Spleen (tissue), 13 donors: ENCODE measurements at places on chromosomes 1 and 21. TPM values are rescaled to one million over a fixed set of nuclear protein-coding genes. Genes with fewer than 3 reads are reported as not detected.

GRCh38 chr1:33400153-33400911 lies 30.6 kb downstream of the PHC2 start:
- no peak for DNase-seq

DNA sequence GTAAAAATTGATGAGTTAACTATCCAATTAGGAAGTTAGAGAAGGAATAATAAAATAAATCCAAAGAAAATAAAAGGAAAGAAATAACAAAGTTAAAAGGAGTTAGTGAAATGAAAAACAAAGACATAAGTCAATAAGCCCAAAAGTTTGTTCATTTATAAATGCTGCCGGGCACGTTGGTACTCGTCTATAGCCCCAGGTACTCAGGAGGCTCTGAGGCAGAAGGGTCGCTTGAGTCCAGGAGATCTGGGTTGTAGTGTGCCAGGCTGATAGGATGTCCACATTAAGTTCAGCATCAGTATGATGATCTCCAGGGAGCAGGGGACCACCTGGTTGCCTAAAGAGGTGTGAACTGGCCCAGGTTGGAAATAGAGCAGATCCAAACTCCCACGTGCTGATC lies 35.5 kb upstream of the VANGL1 start:
- DNase-seq, result no peak

GRCh38 chr1:84758968-84759491 lies 68.8 kb upstream of the SSX2IP start:
- no peak for DNase-seq

GRCh38 chr1:81208441-81208840 lies 592.3 kb upstream of the ADGRL2 start:
- peak; percentile 82 for DNase-seq

The SYT14 gene
- not detected for polyA plus RNA-seq

The SMYD2 gene
- 33.6 TPM for polyA plus RNA-seq

The IVL gene
- polyA plus RNA-seq, result 0.04 TPM

DNA sequence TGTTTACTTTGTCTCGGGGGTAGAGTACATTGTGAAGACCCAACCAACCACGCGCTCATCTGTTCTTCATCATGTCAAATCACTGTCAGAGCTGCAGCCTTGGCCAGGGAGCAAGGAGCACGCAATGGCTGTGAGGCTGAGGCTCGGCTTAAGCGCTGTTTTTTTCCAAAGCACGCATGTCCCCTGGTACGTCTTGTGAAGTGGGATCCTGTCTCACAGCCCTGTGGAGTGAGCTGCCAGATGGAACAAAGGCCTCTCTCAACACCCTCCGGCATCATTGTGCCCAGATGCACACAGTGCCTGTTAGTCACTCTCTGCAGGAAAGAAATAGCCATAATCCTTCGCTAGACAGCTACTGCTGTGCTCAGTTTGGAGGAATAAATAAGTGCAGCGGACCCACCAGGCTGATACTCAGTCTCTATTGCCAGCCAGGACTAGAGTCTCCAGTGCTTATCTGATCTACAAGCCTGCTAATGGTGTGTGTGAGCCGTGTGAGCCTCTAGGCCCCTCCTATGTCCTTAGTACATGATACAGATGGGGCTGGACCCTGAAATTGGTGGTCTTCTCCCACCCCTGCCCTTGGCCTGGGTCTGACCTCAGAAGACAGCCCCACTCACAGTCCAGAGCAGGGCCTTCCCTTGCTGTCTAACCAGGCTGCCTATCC lies 91.3 kb upstream of the COA6 start:
- no peak for DNase-seq

- peak; percentile 41 for DNase-seq
Measured at GRCh38 chr1:24108334-24109165, 3.4 kb downstream of the MYOM3 start.

DNA sequence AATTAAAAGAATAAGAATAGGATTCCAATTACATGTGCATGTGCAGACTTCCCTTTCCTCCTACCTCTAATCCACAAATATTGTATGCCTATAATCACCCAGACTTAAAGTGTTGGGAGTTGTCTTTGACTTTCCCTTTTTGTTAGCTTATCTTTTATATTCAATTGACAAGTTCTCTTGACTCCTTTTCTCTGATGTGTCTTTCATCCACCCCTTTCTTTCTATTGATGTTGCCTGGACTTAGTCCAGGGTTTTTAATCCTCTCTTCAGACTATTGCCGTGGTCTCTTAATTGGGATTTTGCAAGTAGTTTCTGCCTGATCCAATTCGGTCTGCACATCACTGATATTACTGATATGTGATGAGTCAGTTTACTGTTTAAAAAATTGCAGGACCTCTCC lies 170.9 kb downstream of the LHX8 start:
- DNase-seq, result no peak

DNA sequence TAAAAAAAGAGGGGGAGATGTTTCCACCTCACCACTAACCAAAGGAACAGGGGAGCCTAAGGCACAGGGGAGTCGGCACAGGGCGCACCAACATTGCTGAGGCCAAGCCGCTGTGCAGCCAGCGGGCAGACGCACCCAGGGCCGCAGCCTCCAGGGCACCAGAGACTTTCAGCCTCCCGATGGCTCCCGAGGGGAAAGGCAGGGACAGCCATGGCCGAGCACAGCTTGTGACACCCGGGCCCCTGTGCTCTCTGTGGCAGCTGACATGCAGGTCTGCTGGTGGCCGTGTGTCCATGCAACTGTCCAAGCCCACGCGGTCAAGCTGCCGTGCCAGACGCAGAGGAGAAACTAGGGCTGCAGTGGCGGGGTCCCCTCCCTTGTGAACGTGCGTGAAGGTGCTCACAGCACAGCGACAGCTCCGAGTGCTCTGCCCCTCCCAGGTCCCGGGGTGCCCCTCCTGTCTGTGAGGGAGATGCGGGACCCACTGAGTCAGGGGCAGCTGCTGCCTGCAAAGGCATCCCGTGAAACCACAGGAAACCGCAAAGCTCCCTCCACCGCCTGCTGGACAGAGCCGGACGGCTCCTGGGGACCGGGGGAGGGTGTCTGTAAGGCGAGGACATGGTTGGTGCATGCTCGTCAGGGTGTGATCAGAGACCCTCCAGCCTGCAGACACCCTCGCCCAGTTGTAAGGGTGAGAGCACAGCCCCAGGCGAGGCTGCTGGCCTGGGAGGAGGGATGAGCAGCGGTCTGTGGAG lies 2.5 kb downstream of the KRTAP10-11 start:
- DNase-seq, result no peak

The DNAJC28 gene
- polyA plus RNA-seq, result 1.2 TPM

DNA sequence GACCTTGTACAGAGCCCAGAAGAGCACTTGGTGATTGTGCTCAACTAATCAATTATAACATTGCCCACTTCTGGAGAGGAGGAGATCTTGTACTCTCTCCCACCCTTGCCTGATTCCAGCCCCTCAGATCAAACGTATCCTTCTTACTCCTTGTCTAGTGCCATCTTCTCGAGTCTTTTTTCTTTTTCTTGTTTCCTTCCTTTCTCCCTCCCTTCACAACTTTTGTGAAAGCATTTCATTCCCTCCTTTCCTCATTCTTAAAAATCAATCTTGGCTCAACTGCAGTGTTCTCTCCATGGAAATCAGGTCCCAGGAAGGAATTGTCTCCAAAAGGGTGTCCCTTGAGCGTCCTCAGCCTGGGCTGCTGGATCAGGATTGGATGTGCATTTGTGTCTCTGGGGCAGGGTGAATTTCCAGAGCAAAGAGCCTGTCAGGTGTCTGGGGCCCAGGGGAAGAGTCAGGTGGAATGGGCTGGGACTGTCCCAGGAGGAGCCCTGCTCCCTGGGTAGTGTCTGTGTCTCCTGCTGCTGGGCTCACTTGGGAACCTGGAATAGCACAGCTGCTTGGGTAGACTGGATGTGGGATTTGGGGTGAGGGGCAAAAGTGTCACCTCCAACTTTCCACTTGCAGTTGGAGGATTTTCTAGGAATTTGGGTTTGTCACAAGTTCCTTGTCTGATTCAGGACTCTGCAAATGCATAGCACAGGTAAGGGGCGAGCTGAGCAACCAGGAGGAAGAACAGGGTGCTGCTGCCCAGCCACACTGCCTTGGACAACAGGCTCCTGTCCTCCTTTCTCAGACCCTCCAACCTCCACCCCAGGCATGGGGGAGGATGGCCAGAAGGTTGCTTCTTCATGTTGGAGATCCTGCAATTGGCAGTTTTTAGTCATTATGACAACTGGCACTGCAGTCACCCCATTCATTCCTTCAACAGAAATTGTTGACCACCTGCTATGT lies 3.3 kb downstream of the SOX13 start:
- DNase-seq, result no peak

DNA sequence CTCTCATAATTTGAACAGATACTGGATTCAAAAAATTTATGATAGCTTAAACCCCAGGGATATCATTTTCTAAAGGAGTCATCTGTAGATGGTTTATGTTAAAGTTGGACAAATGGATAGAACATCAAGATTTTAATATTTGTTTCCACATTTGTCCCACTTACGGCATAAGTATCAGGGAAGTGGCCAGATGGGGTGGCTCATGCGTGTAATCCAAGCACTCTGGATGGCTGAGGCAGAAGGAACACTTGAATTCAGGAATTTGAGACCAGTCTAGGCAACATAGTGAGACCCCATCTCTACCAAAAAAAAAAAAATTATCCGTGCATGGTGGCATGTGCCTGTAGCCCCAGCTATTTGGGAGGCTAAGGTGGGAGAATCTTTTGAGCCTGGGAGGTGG lies 229.1 kb downstream of the GPR52 start:
- DNase-seq, result no peak

DNA sequence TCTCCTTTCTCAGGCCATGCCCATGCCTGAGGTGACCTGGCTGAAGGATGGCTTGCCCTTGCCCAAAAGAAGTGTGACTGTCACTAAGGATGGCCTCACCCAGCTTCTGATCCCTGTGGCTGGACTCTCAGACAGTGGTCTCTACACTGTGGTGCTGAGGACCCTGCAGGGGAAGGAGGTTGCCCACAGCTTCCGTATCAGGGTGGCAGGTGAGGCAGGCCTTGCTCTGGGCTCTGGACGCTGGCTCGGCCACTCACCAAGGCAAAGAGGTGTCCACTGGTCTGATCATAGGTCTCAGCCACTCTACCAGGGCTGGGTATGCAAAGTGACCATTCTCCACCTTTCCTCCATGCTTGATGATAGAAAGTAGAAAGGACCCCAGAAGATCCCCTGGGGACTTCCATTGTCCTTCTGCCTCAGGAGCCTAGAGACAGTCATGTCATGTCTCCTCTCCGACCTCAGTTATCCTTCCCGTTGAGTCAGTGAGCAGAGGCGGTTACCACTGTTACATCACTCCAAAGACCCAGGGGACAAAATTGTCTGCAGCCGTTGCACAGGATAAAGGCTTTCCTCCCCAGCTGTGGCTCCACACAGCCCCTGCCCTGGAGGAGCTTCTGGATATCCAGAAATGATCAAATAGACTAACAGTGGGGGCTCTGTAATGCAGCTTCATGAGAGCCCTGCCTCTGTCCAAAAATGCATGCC lies 34.2 kb downstream of the IGFN1 start:
- no peak for DNase-seq

The FHAD1 gene
- 0.43 TPM for polyA plus RNA-seq

The NBPF6 gene
- polyA plus RNA-seq, result 0.08 TPM

The TSTD1 gene
- polyA plus RNA-seq, result 87.6 TPM

GRCh38 chr1:85090225-85090624 lies 41.9 kb upstream of the MCOLN3 start:
- no peak for DNase-seq

DNA sequence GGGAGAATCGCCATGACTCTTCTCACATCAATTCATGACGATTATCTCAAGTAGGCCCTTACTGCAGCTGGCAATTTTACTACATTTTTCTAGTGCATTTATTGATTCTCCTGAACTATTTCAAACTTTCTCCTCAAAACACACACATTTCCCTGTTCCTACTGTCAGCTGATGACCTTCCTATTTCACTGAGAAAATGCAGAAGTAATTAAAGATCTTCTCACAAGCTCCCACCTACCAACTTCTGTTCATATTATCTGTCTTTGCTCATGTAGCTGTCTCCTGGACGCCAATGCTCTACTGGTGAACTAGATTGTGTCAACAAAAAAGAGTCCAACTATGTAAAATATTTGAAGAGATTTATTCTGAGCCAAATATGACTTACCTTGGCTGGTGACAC lies 36.4 kb upstream of the FASLG start:
- no peak for DNase-seq

- no peak for DNase-seq
Measured at GRCh38 chr1:50724626-50725286, 235.3 kb downstream of the FAF1 start.

The LRRC71 gene
- polyA plus RNA-seq, result 0.51 TPM

The GUCA2B gene
- not detected for polyA plus RNA-seq

The TMEM52 gene
- 0.64 TPM for polyA plus RNA-seq

DNA sequence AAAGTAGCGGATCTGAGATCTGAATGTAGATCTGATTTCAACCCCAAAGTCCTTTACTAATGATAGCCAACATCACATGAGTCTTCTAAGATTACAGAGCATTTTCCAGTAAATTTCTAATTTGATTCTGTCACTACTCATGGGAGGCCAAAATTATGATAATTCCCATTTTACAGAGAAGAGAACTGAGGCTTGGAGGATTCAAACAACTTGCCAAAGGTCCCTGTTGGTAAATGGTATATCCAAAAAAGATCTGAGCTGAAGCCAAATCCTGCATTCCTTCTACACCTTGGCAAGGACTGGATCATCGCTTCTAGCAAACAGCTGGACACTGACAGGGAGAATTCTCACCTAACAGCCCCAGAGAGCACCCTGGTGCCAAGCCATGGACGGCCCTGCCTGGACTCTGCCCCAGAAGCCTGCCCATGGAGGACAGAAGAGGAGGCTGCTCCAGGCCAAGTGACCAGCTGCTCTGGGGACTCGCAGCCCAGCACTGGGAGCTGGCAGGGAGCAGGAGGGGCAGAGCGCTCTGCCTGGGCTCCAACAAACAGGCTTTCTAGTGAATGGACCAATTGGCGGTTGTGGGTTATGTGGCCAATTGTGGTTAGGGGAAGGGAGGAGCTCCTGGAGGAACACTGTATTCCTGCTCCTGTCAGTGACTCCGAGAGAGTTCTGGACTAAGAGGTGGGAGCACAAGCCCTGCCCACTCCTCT lies 6.4 kb upstream of the CSF1 start:
- DNase-seq, result no peak

GRCh38 chr21:42396799-42397745 lies 1.2 kb upstream of the TMPRSS3 start:
- peak; percentile 37 for DNase-seq

The FAM110D gene
- 1.2 TPM for polyA plus RNA-seq

- DNase-seq, result no peak
Measured at GRCh38 chr1:15386164-15386749, 23.4 kb upstream of the EFHD2 start.

DNA sequence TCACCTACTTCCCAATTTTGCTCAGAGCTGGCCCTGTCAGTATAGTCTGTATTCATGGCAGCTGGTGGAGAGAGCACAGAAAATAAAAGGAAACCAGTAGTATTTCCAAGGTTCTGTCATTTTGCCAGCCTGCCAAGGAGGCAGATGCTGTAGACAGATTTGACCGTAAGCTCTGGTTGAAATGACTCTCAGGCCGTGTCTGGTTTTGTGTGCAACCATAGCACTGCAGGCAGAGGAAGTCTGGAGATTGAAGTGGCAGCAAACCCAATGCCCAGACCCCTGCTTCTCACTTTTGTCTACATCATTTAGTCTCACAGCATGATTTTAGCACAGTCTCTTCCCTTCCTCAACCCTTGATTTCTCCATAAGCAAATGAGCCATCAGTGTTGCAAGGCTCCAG lies 291.7 kb downstream of the PAPPA2 start:
- no peak for DNase-seq

- no peak for DNase-seq
Measured at GRCh38 chr1:923991-924655, 400 bp downstream of the SAMD11 start.

GRCh38 chr1:202852163-202852904 lies 36.6 kb downstream of the RABIF start:
- DNase-seq, result no peak

The ARMH1 gene
- 77.4 TPM for polyA plus RNA-seq
